Amygdala (tissue), 56 donors: ENCODE measurements at places on chromosomes 16 and 17.

DNA sequence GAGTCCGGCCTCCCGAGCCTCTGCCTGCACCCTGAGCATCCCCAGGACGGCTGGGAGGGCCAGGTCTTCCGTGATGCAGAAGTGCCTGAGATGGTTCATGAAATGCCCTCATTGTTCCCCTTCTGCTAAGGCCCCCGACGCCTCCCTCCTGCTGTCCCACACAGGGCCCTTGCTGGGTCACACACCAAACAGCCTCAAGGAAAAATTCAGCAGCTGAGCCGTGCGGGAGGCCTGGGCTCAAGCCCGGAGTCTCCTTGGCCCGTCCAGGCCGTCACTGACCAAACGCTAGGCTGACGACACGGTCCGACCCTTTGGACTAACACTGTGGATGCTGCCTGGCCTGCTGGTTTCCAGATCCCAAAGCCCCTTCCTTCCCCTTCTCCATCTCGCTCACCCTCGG lies 90.2 kb downstream of the RTN4RL1 start:
- DNase-seq, result no peak

DNA sequence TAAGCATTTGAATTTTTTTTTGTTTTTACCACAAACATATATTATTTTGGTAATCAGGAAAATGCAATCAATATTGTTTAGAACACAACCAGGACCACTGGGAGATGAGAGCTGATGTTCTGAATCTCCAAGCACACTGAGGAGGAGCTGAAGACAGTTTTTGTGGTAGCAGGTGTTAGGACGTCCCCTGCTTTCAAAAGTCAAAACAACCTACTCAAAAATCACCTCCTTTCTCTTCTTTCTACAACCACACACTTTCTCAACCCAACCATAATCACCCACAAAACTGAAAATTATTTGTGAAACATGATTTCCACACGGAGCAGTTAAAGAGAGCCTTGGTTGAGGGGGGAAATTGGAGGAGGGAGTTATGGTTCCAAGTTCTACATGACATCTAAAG lies 26.7 kb upstream of the CFAP20 start:
- DNase-seq, result no peak

DNA sequence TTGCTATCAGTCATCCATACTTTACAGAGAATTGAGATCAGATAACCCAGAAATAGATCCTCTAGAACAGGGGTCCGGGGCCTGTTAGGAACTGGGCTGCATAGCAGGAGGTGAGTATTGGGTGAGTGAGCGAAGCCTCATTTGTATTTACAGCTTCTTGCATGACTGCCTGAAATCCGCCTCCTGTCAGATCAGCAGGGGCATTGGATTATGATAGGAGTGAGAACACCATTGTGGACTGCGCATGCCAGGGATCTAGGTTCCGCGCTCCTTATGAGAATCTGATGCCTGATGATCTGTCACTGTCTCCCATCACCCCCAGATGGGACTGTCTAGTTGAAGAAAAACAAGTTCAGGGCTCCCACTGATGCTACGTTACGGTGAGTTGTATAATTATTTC lies 13.0 kb upstream of the SCIMP start:
- no peak for DNase-seq

GRCh38 chr16:61946019-61946418 lies 90.2 kb downstream of the CDH8 start:
- no peak for DNase-seq

DNA sequence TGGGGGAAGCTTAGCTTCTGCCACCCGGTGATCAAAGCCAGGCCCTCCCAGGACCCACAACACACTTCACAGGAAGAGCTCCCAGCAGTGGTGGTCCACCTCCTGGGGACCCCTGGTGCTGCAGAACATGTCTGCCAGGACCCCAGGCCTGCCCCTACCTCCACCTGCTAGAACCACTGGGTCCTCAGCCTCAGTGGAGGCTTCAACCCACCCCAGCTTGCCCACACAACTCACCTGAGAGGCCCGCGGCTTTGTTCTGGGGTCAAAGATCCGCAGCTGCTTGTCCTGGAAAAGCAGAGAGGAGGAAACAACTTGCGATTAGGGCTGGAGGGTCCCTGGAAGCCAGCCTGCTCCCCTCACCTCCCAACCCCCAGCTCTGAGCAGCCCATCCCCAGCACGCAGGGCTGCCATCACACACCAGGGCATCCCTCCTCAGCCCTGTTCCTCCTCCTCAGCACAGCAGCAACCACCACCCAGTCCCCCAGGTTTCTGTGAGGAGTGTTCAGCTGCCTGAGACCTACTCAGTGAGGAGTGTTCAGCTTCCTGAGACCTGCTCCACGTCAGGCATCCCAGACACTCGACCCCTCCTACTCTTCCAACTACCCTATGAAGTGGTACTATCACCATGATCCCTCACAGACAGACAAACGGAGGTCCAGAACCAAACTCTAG lies 21.2 kb downstream of the CORO7 start:
- DNase-seq, result no peak

DNA sequence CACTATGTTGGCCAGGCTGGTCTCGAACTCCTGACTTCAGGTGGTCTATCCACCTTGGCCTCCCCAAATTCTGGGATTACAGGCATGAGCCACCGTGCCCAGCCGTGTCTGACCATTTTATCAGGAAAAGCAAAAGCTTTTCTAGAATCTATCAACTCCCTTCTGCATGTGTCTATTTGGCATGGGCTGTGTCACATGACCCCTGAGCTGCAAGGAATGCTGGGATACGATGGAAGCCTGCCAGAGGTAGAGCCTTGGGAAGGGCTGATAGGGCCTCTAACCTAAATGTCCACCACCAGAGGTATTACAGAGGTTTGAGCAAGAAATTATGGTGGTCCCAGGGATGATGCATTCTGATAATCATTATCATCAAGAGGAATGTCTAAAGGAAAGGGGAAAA lies 616.2 kb downstream of the WWOX start:
- no peak for DNase-seq

DNA sequence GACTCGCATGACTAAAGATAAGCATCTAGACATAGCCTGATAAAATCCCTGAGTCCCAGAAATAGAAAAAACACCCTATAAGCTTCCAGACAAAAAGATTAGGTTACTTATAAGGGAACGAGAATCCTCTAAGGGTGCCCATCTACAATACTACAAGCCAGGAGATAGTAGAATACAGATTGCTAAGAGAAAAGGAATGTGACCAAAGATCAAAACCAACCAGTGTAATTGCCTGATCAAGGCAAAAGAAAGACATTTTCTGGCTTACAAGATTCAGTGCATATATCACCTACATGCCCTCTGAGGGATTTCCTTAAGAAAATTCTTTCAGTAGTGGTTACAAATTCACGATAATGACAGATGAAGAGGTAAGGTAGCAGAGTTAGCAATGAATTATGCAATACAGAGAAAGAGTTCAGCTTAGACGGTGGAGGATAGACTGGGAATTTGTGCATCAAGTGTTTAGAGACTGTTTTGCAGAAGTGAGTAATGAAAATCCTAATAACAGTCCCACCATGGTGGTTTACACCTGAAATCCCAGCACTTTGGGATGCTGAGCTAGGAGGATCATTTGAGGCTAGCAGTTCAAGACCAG lies 35.0 kb downstream of the BCL7C start:
- no peak for DNase-seq

- no peak for DNase-seq
Measured at GRCh38 chr17:79104898-79105600, 30.4 kb downstream of the ENGASE start.
